ENCODE measurements at places on chromosomes 12 and 14.

DNA sequence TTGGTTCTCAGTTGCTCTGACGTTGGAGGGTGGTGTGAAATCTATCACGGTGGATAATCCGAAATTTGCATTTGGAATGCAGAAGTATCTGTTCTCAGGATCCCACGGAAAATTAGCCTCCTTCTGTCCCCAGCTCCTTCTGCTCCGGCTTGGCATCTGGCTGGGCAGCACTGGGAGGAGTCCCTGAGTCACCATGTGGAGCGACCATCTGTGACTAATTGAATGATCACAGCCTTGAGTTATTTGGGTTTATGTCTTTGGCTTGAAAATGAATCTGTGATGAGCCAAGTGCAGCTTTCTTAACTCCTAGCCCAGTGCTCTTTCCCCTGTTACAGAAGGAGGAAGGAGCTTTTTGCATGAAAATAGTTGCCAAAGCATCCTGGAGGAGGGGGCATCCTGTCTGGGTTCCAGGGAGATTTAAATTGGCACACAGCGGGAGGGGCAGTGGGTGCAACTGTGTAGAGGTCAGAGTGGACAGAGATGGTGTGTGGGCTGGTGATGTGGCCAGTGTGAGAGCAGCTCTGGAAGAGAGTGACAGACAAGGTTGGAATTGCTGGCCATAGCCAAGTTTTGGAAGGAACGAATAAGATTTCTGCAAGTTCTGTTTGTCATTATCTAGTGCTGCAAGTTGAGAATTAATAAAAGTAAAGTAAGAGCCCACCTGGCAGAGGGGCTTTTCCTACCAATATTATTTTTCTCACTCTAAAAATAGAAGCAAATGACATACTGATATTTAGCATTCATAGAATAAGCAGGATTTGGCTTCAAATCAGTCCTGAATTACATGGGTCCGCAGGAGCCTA is 74.4 kb downstream of the SLC24A4 start:
- DNase-seq: no peak

DNA sequence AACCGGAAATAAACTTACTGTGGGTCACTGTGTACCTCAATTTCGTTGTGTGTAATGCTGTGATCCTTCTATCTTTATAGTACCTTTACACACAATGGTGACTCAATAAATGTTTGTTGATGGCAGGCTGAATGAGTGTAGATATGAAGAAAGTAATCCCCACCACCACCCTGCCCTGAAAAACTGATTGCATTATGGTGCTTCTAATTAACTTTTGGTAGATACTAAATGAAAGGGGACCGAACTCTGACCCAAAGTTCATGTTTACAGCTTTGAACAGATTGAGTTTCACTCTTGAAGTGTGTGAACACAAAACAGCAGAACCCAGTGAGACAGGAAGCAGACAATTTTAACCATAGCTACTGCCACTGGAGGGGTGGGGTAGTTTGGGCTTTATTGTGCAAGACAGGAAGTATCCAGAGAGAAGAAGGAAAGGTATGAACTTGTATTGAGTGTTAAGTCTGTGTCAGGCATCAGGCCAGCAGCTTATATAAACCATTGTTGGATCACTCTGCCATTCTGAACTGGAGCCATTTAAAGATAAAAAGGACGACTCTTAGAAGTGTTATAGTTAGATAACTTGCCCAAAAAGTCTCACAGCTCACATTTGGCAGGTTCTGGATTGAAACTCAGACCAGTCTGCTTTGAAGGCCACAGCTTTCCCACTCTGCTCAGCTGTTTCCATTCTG is 197.0 kb upstream of the AMIGO2 start:
- peak; percentile 55 for DNase-seq

- DNase-seq: no peak
These were observed 10.8 kb upstream of the IPO8 start for GRCh38 chr12:30706476-30706875.

- DNase-seq: no peak
These were observed 3.8 kb downstream of the NR4A1 start for GRCh38 chr12:52054833-52055730.

- DNase-seq: no peak
These were observed 284.7 kb upstream of the PWP1 start for GRCh38 chr12:107400686-107401447.

DNA sequence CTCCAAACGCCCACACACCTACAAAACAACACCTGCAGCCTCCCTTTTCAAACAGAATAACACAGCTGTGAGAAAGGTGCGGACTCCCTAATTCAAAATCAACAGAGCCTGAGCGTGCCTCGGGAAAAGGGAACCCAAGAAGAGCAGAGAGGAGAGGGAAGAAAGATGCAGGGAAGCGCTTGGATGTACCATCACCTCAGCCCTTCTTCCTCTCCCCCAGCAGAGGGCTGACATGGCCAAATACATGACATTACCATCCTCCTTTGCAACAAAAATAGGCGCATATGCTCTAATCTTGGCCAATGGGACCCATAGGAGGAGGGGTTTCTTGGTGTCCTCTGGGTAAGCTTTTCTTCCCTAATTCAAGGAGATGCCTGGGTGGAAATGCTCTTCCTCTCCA is 78.0 kb downstream of the CPSF2 start:
- DNase-seq: no peak

DNA sequence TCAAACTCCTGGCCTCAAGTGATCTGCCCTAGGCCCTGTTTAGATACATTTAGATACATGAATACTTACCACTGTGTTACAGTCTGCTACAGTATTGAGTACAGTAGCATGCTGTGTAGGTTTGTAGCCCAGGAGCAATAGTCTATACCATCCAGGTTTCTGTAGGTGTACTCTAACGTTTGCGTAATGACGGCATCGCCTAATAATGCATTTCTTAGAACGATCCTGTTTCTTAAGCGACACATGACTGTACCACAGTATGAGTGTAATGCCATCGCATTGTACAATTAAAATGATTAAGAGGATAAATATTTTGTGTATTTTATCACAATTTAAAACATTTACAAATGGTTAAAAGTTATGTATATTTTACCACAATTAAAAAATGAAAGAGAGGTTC is 18.9 kb downstream of the TMEM120B start:
- no peak for DNase-seq

GRCh38 chr12:26791301-26791791 is 41.6 kb downstream of the ITPR2 start:
- no peak for DNase-seq

DNA sequence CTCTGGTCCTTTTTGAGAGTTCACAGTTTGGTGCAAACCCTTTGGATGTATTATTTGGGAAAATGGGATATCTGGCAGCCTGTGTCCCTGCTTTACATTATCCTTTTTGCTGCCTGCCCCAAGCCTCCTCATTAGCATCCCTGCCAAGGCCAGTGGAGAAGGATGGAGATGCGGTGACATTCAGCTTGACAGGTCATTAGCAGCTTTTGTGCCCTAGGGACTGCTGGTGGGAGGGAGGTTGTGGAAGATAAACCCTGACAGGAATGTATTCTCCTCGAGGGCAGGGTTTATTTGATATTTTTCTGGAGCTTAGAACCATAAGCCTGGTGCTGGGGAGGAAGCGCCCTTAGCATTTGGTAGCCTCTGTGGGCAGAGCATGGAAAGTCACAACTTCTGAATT is 49.3 kb downstream of the PTPN11 start:
- no peak for DNase-seq

GRCh38 chr14:85974602-85975001 is 444.7 kb downstream of the FLRT2 start:
- no peak for DNase-seq

- DNase-seq: no peak
These were observed 251.1 kb downstream of the DAD1 start for GRCh38 chr14:22337938-22338337.

- DNase-seq: no peak
These were observed 266.6 kb downstream of the ADGRD1 start for GRCh38 chr12:131220331-131220685.

DNA sequence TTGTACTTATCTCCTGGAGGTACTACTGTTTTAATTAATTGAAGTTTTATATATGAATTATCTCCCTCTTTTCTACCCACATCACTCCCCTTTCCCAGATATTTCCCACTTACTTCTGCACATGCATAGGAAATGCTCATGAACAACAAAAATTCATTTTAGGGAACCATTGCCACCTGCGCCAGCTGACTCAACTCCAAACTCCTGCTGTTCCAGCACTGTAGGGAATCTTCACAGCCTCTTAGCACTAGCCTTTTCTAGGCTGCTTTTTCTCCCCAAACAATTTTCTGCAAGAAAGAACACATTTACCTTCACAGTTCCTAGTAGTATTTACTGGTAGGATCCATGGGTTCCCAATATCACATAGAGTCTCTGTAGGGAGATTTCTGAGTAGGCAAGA is 268.4 kb downstream of the LRFN5 start:
- DNase-seq: no peak

- DNase-seq: no peak
These were observed 6.8 kb upstream of the TMED10 start for GRCh38 chr14:75183225-75183624.

DNA sequence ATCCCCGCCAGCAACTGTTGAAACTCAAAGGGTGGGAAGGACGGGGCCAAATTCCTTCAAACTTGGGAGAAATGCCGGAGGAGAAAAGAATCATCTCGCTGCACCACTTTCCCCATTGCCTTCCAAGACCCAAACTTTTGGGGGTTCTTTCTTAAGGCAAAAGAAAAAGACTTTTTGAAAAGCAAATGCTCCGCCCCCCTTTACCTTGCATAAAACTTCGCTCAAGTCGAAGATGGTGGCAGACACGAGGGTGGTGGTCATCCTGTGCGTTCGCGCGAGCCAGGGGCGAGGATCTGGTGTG is 239 bp downstream of the ZFP36L1 start:
- DNase-seq: no peak

GRCh38 chr12:79927772-79928474 is 7.0 kb downstream of the PPP1R12A start:
- DNase-seq: no peak

DNA sequence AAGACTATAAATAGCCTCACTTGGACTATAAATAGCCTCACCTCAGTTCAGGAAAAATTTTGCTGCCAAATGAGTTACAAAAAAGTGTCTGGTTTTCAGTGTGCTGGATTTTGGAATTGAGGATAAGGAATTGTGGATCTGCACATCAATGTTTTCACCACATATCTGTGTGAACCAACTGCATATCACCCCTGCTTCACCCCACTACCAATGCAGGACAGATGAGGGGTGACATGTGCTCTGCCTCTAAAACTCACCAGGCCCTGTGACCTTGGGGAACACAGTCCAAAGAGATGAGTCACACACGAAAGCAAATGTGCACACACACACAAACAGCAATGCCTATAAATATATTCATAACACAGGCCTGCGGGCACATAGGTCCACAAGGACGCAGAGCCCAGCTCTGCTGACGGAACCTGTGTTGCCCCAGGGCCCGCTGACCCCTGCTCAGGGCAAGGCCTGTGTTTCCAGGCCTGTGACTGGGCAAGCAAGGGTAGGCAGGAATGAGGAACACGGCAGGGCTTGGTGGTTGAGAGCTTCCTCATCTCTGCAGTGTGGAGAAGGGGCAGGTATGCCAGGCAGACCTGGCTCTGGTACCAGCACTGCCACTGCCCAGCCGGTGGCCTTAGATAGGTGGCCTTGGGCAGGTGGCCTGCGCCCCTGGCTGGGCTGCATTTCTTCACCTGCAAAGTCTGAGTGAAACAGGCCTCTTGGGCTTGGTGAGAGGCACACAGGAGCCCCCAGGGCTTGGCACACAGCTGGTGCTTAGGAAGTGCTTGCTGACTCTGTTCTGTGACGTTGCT is 82.4 kb downstream of the ARL6IP4 start:
- DNase-seq: peak; percentile 75

- DNase-seq: no peak
These were observed 33.7 kb downstream of the P2RX7 start for GRCh38 chr12:121166356-121166755.

GRCh38 chr12:34347367-34347766 is 325.1 kb downstream of the ALG10 start:
- no peak for DNase-seq

GRCh38 chr14:82385048-82385447 is 851.4 kb upstream of the SEL1L start:
- peak; percentile 31 for DNase-seq

DNA sequence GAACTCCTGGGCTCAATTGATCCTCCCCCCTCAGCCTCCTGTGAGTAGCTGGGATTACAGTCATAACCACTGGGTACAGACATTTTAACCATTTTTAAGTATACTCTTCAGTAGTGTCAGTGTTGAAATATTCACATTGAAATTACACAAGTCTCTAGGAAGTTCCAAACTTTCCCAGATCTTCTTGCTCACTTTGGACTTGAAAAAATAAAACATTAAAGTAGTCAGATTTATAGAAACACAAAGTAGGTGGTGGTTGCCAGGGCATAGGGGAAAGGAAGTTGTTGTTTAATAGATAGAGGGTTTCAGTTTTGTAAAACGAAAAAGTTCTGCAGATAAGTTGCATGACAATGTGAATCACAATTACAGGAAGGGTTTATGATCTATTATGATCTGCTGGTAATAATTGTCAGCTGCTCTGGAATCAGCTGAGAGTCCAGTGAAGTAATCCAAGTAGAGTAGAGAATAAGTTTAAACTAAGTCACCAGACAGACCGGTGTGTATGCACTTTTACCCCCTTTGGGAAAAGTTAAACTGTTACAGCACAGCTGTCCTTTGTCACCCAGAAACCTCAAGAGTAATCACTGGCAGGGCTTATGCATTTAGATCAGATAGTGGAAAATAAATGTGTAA is 27.4 kb downstream of the PCNX1 start:
- no peak for DNase-seq

DNA sequence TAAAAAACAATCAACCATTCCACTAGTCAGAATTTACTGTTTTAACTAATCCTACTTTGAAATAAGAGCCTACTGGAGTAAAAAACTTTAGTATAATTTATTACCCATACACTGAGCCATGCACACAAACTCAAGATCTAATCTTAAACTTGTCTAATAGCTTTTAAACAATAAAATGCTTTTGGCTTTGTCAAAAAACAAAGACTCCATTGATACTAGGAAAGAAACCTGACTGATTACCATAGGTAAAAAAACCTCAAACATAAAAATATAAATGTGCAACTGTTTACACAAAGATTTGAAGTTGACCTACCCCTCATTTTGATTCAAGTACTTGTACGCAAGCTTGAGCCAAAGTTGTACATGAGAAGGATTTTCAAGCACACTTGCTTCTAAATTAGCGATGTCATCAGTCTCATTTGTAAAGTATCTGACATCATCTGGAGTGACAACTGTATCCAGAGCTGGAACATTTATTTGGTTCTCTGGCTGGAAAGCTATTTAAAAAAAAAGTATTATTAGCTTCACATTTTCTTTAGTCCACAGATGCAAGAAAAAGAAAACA is 36.1 kb downstream of the ZFC3H1 start:
- DNase-seq: no peak

GRCh38 chr12:54409267-54409666 is 9.8 kb downstream of the ITGA5 start:
- no peak for DNase-seq

GRCh38 chr14:105536051-105536450 is 9.7 kb downstream of the TMEM121 start:
- DNase-seq: no peak

- DNase-seq: no peak
These were observed 594 bp upstream of the CEP170B start for GRCh38 chr14:104864267-104865080.

GRCh38 chr12:76784600-76785051 is 20.7 kb downstream of the ZDHHC17 start:
- no peak for DNase-seq
